Activated CD4-positive, alpha-beta T cell treated with anti-CD3 and anti-CD28 coated beads for 48 hours (primary cell): ENCODE measurements at places on chromosomes 3 and 15.

DNA sequence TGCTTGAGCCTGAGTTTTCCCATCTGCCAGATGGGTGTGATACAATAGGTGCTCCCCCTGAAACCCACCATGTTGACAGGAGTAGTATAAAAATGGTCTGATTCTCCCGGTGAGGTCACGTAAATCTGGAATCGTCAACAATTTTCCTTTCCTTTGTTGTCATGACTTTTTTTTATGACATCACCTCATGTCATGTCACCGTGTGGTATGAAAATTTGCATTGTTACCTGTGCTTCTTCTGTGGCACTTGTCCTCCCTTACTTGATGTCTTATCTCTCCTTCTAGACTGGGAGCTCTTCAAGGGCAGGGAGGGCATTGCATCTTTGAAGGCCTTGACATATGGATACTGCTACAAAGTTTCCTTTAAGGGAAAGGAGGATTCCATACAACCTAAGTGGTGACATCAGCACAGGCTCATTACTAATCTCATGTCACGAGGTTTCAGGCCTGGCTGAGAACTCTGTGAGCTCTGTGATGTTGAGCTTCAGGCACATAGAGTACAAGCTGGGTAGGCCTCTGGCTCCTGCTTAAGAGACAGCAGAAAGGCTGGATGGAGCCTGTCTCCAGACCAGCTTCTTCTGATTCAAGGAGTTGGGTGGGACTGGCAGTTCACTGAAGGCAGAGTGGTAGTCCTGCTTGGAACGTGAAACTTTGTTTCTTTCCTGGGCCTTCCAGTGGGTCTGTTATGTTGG lies 66.3 kb downstream of the LPP start:
- DNase-seq = no peak

DNA sequence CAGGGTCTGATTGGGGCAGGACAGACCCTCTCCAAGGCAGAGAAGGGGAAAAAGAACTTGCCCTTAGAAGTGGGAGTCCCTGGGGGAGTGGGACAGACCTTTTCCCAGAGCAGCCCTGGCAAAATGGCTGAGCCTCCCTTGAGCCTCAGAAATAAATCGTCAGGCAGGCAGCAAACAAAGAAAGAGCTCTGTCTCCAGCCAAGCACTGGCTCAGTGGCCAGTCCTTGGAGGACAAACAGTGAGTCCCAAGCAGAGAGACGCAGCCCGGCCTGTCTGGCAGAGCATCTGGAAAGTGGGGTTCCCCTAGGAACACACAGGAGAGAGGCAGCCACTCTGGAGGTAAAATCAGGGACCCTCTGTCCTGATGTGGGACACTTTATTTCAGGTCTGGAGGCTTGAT lies 1.8 kb downstream of the SLC6A1 start:
- DNase-seq = no peak

DNA sequence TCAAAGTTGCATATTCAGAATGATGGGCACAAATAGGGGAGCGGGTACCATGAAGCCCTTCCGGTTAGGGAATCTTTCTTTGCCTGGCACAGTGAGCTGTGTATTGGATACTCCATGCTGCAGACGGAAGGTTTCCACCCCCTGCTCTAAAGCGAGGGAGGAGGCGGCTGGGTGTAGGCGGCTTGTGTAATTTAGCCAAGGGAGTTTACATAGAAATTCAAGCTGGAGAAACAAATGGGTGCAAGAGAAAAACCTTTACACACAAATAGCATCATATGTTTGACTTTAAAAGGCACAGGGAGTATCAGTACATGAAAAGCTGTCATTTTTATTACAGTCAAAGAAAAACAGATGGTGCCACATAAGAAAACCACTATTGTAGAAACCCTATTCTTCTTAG lies 59.3 kb upstream of the ADCY5 start:
- no peak for DNase-seq

- no peak for DNase-seq
Measured at GRCh38 chr3:115651087-115651486, 27.8 kb downstream of the GAP43 start.

DNA sequence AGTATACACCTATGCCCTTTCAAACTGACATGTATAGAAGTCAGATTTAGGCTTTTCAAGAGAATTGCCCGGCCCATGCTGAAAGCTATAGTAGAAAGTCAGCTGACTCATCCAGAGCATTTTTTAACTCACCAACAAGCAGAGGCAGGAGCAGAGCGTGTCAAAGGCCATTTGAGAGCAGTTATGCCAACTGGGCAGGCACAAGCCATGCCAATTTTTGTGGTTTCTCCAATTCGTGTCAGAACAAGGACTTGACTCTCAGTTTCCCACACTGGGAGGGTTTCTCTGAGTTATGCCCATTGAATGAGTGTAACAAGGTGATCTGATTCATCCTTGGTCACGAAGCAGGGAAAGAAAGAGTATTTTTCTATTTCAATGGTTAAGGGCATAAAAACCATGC lies 403.3 kb upstream of the THBS1 start:
- no peak for DNase-seq

- DNase-seq = no peak
Measured at GRCh38 chr3:116118475-116119169, 326.7 kb downstream of the LSAMP start.

DNA sequence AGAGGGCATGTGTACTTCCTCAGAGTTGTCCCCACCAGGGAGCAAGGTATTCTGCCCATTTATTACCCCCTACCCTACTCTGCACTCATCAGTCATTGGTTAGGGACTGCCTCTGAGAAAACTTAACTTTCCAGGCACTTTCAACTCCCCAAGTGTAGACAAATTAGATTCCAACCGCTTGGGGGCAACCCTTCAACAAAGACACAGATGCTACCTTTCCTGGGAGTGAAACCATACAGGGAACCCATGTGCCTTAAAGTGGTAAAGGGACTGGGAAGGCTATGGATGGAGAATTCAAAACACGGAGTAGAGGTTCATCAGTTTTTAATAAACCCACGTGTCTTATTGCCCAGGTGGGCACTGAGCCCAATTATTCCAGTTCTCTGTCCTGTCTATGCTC lies 19.4 kb upstream of the UBE2E2 start:
- DNase-seq = no peak

- DNase-seq = no peak
Measured at GRCh38 chr3:81749265-81749664, 12.2 kb downstream of the GBE1 start.

DNA sequence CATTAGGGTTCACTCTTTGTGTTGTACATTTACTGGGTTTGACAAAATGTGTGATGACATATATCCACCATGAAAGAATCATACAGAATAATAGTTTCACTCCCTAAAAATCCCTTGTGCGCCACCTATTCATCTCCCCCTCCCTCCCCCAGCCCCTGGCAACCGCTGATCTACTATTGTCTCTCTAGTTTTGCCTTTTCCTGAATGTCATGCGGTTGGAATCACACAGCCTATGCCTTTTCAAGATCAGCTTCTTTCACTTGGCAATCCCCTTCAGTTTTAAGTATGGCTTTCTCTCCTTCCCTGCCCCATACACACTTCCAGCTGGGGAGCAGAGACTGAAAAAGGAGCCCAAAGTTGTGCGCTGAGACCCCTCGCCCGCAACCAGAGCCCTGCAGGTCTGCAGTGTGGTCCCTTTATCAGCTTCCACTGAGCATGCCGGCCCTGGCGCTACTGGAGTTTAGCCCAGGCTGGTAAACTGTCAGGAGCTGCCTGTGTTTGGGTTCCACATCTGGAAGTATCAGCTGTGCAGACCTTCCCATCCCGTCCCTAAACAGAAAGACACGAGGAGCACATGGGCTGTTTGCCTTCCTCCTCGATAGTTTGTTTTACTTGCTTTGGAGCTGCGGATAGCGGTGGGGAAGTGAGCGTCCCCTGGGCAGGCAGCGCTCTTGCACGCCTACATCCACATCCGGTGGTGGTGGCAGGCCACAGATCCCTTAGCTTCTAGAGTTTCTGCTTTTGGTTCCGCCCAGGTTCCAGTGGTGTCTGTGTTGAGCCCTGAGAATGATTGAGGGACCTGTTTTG lies 12.3 kb downstream of the BOC start:
- DNase-seq = peak; percentile 50

DNA sequence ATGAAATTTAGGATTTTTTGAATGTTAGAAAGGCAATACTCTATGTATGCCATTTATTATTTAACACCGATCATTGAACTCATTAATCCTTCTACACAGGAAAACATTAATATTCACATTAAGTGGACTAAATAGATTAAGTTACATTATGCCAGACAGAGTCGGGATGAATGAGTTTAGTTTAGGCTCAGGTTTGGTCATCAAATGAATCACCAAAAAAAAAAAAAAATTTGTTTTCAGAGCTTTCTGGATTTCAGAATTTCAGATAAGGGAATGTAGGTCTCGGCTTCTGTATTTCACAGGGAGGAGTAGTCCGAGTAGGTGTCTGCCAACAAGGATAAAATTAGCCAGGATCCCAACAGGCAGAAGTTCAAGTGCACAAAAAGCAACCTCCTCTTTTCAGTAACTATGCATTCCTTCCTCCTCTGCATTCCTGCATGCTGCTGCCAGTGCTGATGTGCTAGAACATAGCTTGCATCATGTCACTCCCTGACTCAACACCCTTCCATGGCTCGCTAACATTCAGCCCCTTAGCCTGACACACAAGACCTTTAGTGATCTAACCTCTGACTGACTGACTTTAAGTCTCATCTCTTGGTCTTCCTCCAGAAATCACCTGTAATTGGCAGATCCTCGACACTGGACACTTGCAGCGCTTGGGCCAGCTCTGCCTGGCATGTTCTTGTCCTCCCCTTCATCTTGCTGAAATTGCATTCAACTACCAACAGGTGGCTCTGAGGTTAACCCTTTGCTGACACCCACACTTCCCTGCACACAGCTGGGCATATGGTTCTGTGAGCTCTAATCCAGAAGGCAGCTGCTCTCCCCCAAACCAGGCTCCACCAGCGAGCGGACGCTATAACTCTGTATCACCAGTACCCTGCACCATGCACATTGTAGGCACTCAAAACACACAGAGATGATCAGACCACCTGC lies 145.4 kb upstream of the PROK2 start:
- peak; percentile 35 for DNase-seq

GRCh38 chr3:193605876-193606275 lies 12.9 kb downstream of the OPA1 start:
- DNase-seq = peak; percentile 65

GRCh38 chr3:64548200-64548889 lies 139.5 kb downstream of the ADAMTS9 start:
- no peak for DNase-seq
